ENCODE measurements at places on chromosomes 2 and 18.

GRCh38 chr18:21100678-21101077, 10.9 kb downstream of the ROCK1 start:
- peaks cover 3% of the 10 kb centered on the region for H3K4me1 ChIP-seq
- H3K4me3 ChIP-seq = no peak overlapping the region
- no peak overlapping the region for H3K27ac ChIP-seq
- no peaks in the 10 kb centered on the region for H3K36me3 ChIP-seq

DNA sequence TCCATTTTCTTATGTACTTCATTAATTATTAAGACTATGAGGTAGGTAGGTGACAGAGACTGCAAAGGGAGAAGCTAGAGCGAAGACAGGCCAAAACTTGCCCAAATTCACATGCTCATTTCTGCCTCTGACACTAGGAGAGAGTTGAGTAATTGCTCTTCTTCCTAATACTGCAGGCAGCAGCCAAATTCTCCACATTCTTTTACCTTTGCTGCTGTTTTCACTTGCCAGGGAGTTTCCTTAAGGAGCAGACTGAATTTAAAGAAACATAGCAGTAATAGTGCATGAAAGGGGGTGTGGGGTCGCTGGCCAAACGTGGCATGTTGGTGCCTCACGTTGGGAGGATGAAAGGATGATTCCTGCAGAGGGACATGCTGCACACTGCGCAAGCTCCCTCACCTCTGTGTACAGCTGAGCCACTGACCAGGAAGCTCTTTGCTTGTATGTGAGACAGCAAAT, 12.3 kb downstream of the CRIM1 start:
- peaks cover 3% of the 10 kb centered on the region for H3K36me3 ChIP-seq
- peak overlapping the region; percentile 81 for H3K27ac ChIP-seq
- DNase-seq = peak; percentile 24
- H3K4me3 ChIP-seq = no peak overlapping the region
- peaks cover 16% of the 10 kb centered on the region for H3K4me1 ChIP-seq
- no peaks in the 10 kb centered on the region for H3K27me3 ChIP-seq

- DNase-seq = no peak
- H3K4me3 ChIP-seq = no peak overlapping the region
- H3K36me3 ChIP-seq = no peaks in the 10 kb centered on the region
- no peak overlapping the region for H3K27ac ChIP-seq
- H3K27me3 ChIP-seq = no peaks in the 10 kb centered on the region
- H3K4me1 ChIP-seq = peaks cover 10% of the 10 kb centered on the region
Observed at GRCh38 chr2:219126555-219126954, 34.1 kb downstream of the NHEJ1 start.

GRCh38 chr2:44826601-44827000, 114.9 kb upstream of the SIX3 start:
- H3K27me3 ChIP-seq = no peaks in the 10 kb centered on the region
- no peaks in the 10 kb centered on the region for H3K4me1 ChIP-seq
- H3K36me3 ChIP-seq = no peaks in the 10 kb centered on the region
- DNase-seq = no peak
- H3K4me3 ChIP-seq = no peak overlapping the region
- no peak overlapping the region for H3K27ac ChIP-seq

GRCh38 chr18:35158728-35159450, 81.9 kb upstream of the ZNF397 start:
- no peaks in the 10 kb centered on the region for H3K36me3 ChIP-seq
- no peaks in the 10 kb centered on the region for H3K4me1 ChIP-seq
- H3K27ac ChIP-seq = no peak overlapping the region
- no peaks in the 10 kb centered on the region for H3K27me3 ChIP-seq

- H3K27me3 ChIP-seq = no peaks in the 10 kb centered on the region
- DNase-seq = peak; percentile 12
- no peak overlapping the region for H3K4me3 ChIP-seq
- no peaks in the 10 kb centered on the region for H3K36me3 ChIP-seq
- H3K27ac ChIP-seq = no peak overlapping the region
Observed at GRCh38 chr2:167756446-167756845, 490.9 kb downstream of the STK39 start.

Measured in trophoblast cell (in vitro differentiated cells and primary cell).